ENCODE measurements at places on chromosomes 1 and 21. TPM values are rescaled to one million over a fixed set of nuclear protein-coding genes. Genes with fewer than 3 reads are reported as not detected.
A peak's percentile ranks its signal among the peaks of the same experiment; 100 is the strongest.

The NPR1 gene
- total RNA-seq = not detected

DNA sequence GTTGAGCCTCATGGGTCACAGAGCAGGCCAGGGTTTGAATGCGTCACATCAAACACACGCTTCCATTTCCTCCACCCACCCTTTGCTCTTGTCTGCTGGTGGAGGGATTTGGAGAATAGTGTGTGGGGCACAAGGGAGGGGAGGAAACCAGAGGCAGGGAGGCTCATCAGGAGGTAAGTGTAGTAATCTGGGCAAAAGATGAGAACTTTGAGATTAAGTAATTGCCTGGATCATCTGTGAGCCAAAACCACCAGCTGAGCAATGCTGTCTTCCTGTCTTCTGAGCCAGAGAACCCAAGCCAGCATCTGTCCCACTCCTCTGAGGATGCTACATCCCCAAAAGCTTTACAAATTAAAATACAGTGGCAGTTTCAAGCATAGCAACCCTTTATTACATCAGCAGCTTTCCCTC is 45.2 kb downstream of the C8B start:
- DNase-seq = no peak

The ARHGEF16 gene
- total RNA-seq = not detected

GRCh38 chr1:58922302-58923089 is 138.6 kb upstream of the JUN start:
- peak; percentile 33 for DNase-seq

The FAM151A gene
- total RNA-seq = not detected

GRCh38 chr1:21350202-21350885 is 60.1 kb upstream of the ECE1 start:
- no peak for DNase-seq

The MFSD2A gene
- 8.1 TPM for total RNA-seq

The COL6A2 gene
- 680 TPM for total RNA-seq

DNA sequence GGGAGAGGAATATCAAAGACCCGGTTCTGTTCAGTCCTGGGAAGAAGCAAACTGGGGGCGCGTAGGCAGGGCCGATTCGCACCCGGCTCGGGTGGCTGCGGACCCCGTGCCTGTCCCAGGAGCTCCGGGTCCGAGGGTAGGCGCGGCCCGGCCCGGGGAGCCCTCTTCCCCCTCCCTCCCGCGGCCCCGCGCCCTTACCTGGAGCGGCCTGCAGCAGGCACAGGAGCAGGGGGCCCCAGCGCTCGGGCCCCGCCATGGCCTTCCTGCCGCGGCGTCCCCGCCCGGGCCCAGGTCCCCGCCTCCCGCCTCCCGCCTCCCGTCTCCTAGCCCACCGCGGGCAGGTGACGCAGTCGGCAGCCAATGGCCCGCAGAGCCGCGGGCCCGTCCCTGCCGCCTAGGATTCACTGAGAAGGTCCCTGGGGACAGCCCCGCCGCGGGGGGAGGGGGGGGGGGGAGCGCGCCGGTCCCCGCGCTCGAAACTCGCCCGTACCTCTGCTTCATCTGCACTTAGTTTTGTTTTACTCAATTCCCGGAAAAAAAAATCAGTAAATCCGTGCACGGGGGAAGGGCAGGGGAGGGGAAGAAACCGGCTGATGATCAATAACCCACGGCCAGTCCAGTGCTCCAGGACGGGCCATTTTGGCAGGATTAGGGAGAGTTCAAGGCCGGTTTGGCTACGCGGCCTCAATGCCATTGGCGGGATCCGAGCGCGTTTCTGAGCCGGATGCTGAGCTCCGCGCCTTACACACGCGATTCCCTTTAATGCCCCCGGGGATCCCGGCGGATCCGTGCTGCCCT is at the start of gene IFNLR1:
Gene IFNLR1, minus strand, starts transcription at position 297 of the 798 bp plus-strand sequence. Its CDS starts 41 bp downstream, at position 256.
- peak; percentile 82 for DNase-seq

DNA sequence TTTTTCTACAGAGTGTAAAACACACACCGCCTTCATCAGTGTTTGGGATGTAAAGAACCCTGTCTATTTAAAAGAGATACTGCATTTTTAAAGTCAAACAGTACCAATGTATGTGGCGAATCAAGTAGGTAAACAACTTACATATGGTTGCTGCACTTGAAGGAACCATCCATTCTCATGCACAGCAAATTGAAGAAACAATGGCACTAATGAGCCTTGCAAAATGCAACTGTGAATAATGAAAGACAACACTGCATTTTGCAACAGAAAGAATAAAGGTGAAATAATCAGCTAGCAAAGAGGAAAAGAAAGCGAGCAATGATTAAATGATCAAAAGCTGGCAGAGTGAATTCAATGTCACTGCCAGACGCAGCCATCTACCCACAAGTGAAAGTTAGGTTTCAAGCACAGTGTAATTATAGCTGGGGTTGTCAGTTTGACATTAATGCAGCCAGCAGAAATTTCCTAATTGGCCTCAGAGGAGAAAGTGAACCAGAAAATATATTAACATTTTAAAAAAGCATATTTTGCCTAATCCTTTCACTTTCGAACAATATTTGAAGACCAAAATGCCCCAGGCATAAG is 10.9 kb upstream of the BARHL2 start:
- no peak for DNase-seq

The ADORA1 gene
- total RNA-seq = 15.0 TPM

DNA sequence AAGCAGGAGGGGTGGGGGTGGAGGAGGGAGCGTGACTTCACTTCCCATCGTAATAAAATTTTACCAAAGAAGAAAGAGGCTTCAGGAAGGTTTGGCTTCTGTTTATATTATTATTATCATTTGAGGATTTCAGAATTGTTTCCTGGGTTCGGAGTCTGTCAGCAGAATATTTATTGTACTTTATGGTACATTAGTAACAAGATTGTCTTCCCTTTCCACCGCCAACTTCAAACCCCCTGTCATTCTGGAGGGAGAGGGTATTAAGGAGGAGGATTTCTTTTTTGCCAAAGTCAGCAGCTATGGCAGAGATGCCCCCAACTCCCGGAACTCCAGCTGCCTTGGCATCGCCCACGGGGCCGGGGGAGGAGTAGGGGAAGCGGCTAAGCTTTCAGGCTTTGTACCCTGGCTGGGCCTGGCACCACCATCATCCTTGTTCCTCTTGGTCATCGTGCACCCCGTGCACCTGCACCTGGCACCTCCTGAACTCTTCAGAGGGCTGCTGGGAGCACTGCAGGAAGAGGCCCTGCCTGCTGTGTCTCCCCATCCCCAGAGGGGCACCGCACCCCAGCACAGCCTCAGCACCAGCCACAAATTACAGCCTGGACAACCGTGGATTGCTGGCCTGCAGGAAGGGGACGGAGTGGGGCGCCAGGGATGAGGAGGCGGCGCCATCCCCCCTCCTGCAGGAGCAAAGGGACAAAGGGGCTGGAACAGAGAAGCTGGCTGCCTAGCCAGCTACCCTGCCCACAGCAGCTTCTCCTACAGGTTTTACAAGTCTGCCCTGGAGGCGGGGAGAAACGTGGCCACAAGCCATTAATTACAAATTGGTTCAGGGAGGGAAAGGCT is 24.0 kb upstream of the PAX7 start:
- no peak for DNase-seq

The DRAXIN gene
- 0.10 TPM for total RNA-seq

DNA sequence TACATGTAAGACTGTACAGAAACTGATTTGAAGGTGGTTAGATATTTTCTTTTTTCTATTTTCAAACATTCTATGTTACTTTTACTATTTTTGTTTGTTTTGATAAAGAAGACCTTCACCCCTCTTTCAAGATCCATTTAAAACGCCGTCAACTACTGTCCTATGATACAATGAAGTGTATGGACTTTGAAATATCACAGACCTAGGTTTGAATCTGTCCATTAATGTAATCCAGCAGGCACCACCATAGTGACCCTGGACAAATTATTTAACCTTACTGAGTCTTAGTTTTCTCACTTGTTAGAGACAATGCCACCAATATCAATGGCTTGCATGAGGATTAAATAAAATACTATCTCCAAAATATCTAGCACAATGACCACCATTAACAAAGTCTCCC is 2.0 kb downstream of the FRRS1 start:
- no peak for DNase-seq

- no peak for DNase-seq
Observed at GRCh38 chr1:57127976-57128375, 162.2 kb upstream of the C8B start.

DNA sequence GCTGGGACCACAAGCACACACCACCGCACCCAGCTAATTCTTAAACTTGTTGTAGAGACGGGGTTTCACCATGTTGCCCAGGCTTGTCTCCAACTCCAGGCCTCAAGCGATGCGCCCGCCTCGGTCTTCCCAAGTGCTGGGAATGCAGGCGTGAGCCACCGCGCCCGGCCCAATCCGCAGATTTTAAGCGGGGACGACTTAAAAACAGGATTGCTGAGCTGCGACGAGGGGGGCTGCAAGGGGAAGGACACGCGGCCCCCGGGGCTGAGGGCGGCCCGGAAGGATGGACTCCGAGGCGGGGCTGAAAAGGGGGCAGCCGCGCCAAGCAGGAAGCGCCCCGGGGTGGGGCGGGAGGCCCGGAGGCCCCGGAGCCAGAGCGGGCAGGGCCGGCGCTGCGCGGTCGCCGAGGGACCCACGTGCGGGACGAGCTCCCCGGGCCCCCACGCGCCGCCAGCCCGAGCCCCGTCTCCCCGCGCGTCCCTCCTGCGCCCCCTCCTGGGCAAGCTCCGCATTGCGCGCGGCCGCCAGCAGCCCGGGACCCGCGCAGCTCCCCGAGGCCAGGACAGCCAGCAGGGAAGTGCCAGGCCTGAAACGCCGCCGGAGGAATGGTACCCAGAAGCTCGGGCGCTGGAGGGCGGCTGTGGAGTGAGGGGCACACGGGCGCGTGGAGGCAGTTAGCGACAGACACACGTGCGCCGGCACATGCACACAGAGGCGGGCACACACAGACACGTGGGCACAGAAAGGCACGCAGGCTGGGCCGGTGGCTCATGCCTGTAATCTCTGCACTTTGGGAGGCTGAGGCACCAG is 5.5 kb upstream of the PRKCZ start:
- DNase-seq = peak; percentile 35

The LY9 gene
- not detected for total RNA-seq

The HIPK1 gene
- total RNA-seq = 18.2 TPM

The TAF1A gene
- 17.4 TPM for total RNA-seq

DNA sequence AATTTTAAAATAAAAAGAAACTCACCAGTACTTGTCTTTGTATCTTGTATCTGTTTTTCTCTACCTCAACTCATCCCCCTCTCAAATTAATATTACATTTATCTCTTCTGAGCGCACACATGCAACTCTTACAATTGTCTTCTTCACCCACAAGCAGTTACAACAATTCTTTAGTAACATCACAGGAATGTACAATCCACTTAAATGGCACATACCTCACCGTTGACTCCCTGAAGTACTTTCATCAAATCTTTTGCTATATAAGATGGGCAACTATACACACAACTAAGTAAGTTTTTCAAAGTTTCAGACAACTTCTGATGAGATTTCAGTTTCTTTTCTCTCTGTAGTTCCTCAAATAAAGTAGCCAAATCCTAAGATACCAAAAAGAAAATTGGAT is 28.3 kb downstream of the HEATR1 start:
- DNase-seq = no peak

DNA sequence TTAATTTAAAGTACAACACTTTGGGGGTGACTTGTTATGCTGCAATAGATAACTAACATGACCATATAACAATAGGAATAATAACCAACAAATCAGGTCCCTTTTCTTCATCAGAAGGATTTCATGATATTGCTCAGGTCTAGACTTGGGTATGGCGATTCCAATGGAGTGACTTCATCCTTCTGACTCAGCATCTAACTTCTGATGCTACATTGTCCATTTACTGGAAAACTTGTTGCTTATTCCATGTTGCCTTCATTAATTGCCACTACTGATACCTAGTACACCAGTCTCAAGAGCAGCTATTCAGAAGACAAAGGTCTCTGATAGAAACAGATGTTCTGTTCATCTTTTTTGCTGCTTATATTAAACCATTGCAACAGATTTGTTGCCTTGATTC is 324.3 kb downstream of the TGFB2 start:
- no peak for DNase-seq

The OSCP1 gene
- 11.9 TPM for total RNA-seq

GRCh38 chr1:65278376-65279069 is 30.8 kb upstream of the DNAJC6 start:
- no peak for DNase-seq

The AIM2 gene
- 15.5 TPM for total RNA-seq

GRCh38 chr1:229159668-229160544 is 111.0 kb upstream of the RAB4A start:
- DNase-seq = no peak

The DNALI1 gene
- 5.9 TPM for total RNA-seq

The TINAGL1 gene
- total RNA-seq = 7.0 TPM

DNA sequence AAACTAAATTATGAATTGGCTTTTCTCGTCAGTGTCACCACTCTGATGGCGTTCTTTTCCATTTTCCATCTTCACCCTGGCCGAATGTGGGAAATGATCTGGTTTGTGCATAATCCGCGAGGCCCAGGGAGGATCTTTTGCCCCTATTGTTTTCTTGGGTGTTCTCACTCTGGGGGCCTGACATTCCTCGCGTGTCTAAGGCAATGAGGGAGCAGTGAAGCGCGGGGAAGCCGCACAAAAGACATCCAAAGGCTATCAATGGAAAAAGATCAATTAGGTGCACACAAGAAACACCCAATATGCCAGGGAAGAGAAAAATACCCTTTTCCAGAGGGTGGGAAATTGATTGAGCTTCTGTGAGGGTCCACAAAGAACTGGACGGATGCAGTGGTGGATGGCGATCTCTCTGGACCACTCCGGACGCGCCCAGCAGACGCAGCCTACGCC is 941 bp upstream of the C1orf21 start:
- DNase-seq = no peak

The FAM167B gene
- not detected for total RNA-seq

GRCh38 chr1:96308314-96308713 is 413.3 kb upstream of the PTBP2 start:
- DNase-seq = no peak

DNA sequence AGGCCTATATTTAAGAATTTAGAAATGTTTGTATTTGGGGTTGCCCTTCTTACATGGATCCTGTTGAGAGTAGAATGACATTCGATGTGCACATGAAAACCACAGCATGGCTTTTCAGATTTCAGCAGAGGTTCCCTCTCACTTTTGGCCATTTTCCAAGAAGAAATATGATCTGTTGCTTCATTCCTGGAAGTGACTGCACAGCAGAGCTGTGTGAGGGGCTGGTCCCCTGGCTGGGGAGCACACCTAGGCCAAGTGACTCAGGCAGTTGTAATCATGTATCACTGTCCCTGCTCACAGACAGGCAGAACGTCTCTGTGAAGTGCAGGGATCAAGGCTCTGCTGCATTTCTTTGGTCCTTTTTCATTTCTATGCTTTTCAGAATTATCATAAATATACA is 32.3 kb downstream of the AGT start:
- DNase-seq = peak; percentile 67
